Ovary (tissue), 10 donors: ENCODE measurements at places on chromosomes 2 and 18. TPM values are rescaled to one million over a fixed set of nuclear protein-coding genes. Genes with fewer than 3 reads are reported as not detected.

Gene ELOA2
- polyA plus RNA-seq: not detected

GRCh38 chr2:157460897-157461296 is 17.0 kb upstream of the CYTIP start:
- DNase-seq: no peak
- H3K4me3 ChIP-seq: no peak overlapping the region
- no peak overlapping the region for H3K27ac ChIP-seq
- H3K36me3 ChIP-seq: no peaks in the 10 kb centered on the region
- no peaks in the 10 kb centered on the region for H3K4me1 ChIP-seq

GRCh38 chr18:9876867-9877654 is 8.7 kb upstream of the TXNDC2 start:
- no peaks in the 10 kb centered on the region for H3K27me3 ChIP-seq
- H3K36me3 ChIP-seq: no peaks in the 10 kb centered on the region
- peaks cover 3% of the 10 kb centered on the region for H3K4me1 ChIP-seq

Gene CPLX4
- polyA plus RNA-seq: not detected

Gene CD28
- polyA plus RNA-seq: 4.3 TPM

DNA sequence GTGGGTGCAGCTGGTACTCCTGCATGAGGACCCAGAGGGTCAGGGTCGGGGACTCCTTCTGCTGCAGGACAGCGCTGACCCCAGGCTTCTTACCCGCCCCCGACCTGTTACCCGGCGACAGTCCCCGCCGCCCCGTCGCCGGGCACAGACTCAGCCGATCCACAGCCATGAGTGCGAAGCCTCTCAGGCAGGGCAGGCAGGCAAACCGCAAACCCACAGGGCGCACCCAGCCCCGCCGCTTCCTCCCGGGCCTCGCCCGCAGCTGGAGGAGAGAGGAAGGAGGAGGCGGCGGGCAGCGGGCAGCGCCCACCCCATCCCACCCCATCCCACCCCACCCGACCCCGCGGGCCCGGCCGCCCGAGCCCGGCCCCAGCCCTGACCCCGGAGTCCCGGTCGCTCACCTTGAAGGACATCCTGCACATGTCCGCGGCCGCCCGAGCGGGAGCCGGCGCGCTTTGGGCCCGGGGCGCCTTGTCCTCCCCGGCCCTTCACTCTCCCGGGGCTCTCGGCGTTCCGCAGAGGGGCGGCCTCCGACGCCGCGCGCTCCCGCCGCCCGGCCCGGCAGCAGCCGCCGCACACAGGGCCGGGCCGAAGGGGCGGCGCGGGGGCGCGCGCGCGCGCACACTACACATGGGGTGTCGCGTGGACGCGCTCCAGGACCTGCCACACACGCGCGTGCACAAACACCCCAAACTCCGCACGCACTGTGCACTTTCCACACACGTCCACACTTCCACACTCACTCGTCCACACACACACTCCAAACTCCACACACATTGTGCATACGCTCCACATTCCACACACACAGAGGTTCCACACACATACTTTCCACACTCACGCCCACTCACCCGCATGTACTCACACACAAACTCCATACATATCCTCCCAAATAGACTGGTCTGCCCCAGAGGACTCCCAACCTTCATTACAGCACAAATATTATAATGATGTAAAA is at the start of gene ANKRD29:
TSS of gene ANKRD29 (minus strand) at position 603 of the 955 bp plus-strand sequence. CDS start at position 422, 181 bp downstream.
- peak within 1 kb of the TSS; percentile 67 for H3K4me3 ChIP-seq
- peak; percentile 76 for DNase-seq
- no peak within 1 kb of the TSS for H3K27ac ChIP-seq
- H3K27me3 ChIP-seq: no peaks in the 10 kb centered on the region

DNA sequence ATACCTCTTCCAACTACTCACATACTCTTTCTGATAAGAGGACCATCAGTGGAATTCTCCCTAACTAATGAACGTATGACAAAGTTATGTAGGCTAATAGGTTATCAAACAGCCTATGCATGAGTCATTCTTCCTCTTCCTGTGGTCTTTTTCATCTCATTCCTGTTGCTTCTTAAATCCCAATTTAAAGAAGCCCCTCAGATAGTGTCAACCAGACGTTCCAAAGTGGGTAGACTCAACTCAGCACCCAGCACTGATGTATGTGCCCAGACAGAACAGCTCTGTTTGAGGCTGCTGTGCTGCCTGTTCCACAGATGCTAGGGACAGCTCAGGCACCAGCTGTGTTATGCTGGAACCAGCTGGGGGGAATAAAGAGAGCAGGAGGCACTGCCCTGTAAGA is 52.6 kb downstream of the CXCR4 start:
- H3K4me1 ChIP-seq: no peaks in the 10 kb centered on the region
- no peak overlapping the region for H3K4me3 ChIP-seq
- H3K27ac ChIP-seq: no peak overlapping the region
- H3K36me3 ChIP-seq: no peaks in the 10 kb centered on the region

Gene RELCH
- polyA plus RNA-seq: 11.7 TPM

DNA sequence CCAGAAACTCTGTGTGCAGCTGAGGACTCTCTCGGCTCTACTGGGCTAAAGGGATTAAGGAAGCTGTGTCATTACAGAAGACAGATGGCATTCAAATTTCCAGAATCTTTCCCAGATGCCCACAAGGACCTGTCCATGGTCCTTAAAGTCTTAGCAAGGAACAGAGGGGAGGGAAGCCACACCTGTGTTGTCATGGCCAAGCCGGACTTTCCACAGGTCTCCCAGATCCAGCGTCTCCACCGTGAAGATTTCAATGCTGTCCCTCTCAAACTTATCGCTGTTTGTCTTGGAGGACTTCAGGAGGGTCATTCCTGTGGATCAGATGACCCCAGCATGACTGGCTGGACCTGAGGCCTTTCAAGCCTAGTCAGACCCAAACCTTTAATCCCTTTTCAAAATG is 114.5 kb downstream of the LOXHD1 start:
- no peaks in the 10 kb centered on the region for H3K36me3 ChIP-seq
- no peak overlapping the region for H3K27ac ChIP-seq
- H3K4me1 ChIP-seq: no peaks in the 10 kb centered on the region
- H3K27me3 ChIP-seq: no peaks in the 10 kb centered on the region

Gene FAM237A
- not detected for polyA plus RNA-seq
